H4 (cell line): ENCODE measurements at places on chromosomes 13 and 19. TPM values are rescaled to one million over a fixed set of nuclear protein-coding genes. Genes with fewer than 3 reads are reported as not detected.

The ZNF415 gene
- total RNA-seq, result 0.12 TPM in 1 of 2 replicates, not detected in the other

The KL gene
- not detected in 2 replicates for total RNA-seq

The TUBGCP3 gene
- 7.7 and 8.2 TPM in 2 replicates for total RNA-seq

The SULT2B1 gene
- total RNA-seq, result 0.23 TPM in 1 of 2 replicates, not detected in the other

The RASIP1 gene
- 0.14 TPM in 1 of 2 replicates, not detected in the other for total RNA-seq

The FGF22 gene
- not detected in 2 replicates for total RNA-seq

The IZUMO1 gene
- total RNA-seq, result not detected in 2 replicates

The KMT2B gene
- 4.9 and 8.8 TPM in 2 replicates for total RNA-seq

The ZNF497 gene
- total RNA-seq, result 1.6 and 5.1 TPM in 2 replicates
